ENCODE measurements at places on chromosomes 2 and 18. TPM values are rescaled to one million over a fixed set of nuclear protein-coding genes. Genes with fewer than 3 reads are reported as not detected.

DNA sequence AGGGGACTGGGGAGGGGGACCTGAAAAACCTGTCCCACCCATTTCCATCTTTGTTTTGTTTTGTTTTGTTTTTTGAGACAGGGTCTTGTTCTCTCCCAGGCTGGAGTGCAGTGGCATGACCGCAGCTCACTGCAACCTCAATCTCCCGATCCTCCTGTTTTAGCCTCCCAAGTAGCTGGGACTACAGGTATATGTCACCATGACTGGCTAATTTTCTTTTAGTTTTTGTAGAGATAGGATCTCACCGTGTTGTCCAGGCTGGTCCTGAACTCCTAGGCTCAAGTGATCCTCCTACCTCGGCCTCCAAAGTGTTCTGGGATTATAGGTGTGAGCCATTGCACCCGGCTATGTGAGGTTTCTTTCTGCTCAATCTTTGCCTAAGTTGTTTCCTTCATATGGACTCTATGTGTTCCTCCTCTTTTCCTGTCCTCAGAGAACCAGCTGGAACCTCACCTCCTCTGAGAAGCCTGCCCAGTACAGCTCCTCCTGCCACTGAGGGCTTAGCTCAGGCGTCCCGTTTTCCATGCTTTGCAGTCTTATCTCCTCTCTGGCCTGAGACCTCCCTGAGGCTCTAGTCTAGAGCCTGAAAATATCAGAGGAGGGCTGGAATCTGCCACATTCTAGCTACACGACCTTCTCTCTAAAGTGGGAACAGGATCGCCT lies 74.8 kb downstream of the HS1BP3 start:
- DNase-seq = no peak

DNA sequence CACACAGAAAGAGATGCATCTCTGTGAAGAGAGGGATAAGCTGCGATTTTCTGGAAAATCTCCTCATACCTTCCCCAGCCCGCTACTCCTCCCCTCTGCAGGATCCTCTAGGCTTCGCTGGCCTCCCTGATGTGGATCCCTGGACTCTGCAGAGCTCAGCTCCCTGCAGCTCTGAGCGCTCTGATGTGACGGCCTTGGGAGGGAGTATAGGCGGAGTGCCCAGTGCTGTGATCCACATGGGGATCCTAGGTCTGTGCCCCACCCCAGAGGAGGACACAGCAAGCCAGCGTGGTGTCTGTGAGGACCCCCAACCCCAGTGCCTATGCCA lies 111.0 kb downstream of the GYPC start:
- peak; percentile 78 for DNase-seq

GRCh38 chr18:45664824-45665763 lies 49.8 kb downstream of the SLC14A2 start:
- DNase-seq = no peak

NHEJ1 gene
- 13.8 TPM for total RNA-seq

CAVIN2 gene
- 52.3 TPM for total RNA-seq

- no peak for DNase-seq
These were observed 8.0 kb upstream of the STAT4 start for GRCh38 chr2:191158747-191159146.

- no peak for DNase-seq
These were observed 16.4 kb upstream of the NFATC1 start for GRCh38 chr18:79379251-79379905.

DNA sequence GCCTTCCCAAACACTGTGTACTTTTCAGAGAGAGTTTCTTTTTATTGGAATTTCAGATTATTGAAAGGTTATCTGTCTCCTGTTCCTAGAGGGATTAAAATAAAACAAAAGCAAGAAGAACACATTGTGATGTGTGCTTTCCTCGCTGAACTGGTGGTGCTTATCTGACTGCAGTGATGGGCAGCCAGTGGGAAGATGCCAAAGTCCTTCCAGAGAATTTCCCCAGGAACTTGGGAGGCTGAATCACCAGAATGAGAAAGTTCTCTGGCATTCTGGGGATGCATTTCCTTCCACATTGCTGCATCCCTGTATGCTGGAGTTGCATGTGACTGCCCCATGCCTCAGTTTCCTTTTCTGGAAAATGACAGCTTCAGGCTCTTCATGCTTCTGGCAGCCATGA lies 53.9 kb upstream of the SEC11C start:
- no peak for DNase-seq

GRCh38 chr18:8290435-8290834 lies 318.8 kb upstream of the RAB12 start:
- no peak for DNase-seq

MEIS1 gene
- 31.7 TPM for total RNA-seq

AKAIN1 gene
- total RNA-seq = not detected
